ENCODE measurements at places on chromosomes 2 and 18.

DNA sequence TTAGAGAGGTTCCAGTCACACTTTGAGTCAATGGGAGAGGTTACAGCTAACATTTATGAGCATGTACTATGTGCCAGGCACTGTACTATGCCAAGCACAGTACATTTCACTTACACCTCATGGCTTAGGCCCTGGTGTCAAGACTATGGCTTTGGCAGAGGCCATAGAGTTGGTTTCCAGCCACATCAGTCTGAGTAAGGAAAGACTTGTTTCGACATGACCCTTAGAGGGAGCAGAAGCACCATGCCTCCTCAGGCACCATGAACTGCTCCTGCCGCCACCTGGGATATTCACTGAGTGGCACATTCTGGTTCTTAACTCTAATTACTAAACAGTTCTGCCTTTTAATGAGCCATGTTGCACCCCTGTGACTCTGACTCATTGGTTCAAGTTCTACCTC, 12.7 kb downstream of the DGUOK start:
- no peak for DNase-seq

- no peak for DNase-seq
Measured at GRCh38 chr2:158573739-158574138, 117.0 kb downstream of the PKP4 start.

- no peak for DNase-seq
Measured at GRCh38 chr2:10173258-10174005, 50.9 kb downstream of the RRM2 start.

GRCh38 chr2:101002562-101003277, 631 bp downstream of the RPL31 start:
- no peak for DNase-seq

DNA sequence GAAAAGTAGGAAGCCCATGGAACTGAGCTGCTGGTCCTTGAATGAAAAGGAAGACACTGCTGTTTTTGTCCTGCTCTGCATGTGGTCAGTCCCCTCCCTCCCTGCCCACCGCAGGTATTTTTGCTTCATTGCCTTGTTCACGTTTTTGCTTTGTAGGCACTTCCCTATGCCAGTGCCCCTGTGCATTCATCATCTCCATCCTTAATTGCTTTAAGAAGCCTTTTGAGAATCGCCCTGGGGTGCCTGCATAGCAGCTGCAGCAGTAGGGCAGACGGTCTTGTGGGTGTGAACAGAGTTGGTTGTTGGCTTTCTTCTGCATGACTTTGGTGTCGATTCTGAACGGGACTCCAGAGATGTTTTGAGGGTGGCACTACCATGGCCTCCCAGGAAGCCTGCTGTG, 97.0 kb downstream of the CABLES1 start:
- no peak for DNase-seq

GRCh38 chr2:174766271-174766670, 2.0 kb upstream of the CHRNA1 start:
- no peak for DNase-seq

- DNase-seq: no peak
Measured at GRCh38 chr2:99771681-99772333, 282.0 kb upstream of the REV1 start.

DNA sequence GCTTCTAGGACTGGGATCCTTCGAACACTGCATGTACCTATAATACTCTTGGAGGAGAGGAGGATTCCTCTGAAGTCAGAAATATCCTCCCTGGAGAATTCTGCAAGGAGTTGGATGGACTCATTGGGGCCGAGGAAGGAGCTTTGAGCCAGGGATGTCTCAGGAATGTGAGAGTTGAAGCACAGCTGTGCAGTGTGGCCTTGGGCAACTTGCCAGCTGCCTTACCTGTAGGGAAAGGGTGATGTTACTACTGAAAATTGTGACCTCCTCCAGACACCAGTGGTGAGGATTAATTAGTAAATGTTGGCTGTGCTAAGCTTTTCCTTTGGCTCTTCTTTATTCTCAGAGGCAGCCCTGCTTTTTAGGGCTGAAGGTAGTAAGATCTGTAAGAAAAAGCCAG, 41.4 kb downstream of the FMNL2 start:
- no peak for DNase-seq

DNA sequence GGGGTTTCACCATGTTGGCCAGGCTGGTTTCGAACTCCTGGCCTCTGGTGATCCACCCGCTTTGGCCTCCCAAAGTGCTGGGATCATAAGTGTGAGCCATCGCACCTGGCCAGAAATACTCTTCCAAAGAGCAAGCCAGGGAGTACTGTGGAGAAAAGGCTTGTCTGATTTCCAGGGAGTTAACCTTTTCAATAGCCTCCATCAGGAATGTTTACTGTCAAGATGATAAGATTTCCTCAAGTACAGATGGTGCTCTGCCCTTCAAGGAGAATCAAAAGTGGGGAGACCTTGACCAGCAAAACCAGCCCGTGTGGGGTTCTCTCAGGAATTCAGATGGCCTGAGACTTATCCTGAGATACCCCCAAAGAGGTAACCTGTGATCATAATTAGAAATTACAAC, 237.2 kb downstream of the PRKCE start:
- no peak for DNase-seq

- DNase-seq: no peak
Measured at GRCh38 chr2:130380096-130380934, 24.5 kb downstream of the PTPN18 start.

DNA sequence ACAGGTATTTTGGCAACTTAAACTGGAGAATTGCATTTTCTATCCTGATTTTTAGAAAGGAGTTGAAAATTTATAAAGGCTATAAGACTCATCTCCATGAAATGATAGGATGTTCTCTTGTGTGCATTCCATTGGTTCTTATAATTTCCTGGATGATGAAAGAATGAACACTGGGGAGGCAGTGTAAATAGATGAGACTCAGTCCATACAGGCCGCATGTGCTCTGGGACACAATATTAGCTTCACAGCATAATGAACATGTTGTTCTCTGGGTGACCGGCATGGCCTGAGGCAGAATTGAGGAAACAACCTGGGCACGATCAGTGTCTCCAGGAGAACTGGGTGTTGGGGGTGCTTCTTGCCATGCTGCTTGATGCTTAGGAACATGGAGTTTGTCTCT, 38.8 kb downstream of the AOX1 start:
- no peak for DNase-seq

- DNase-seq: no peak
Measured at GRCh38 chr2:97727296-97727695, 13.9 kb downstream of the ZAP70 start.

GRCh38 chr2:236872015-236872414, 213.7 kb upstream of the COPS8 start:
- DNase-seq: peak; percentile 39

DNA sequence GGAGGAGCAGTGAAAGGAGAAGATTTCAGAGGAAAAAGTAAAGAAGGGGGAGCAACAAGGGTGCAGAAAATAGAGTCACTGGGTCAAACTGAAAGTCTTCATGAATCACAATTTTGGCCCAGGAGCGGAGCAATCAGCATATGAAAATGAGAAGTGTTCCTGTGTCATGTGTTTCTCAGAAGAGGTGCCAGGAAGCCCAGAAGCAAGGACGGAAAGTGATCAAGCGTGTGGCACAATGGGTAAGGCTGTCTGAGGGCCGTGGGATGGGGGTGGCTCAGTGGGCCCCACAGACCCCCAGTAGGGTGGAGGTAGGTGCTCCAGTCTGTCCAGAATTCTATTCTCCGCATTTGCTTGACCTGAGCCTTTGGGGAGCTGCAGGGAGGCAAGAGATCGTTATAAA, 44.2 kb downstream of the SP140 start:
- no peak for DNase-seq

DNA sequence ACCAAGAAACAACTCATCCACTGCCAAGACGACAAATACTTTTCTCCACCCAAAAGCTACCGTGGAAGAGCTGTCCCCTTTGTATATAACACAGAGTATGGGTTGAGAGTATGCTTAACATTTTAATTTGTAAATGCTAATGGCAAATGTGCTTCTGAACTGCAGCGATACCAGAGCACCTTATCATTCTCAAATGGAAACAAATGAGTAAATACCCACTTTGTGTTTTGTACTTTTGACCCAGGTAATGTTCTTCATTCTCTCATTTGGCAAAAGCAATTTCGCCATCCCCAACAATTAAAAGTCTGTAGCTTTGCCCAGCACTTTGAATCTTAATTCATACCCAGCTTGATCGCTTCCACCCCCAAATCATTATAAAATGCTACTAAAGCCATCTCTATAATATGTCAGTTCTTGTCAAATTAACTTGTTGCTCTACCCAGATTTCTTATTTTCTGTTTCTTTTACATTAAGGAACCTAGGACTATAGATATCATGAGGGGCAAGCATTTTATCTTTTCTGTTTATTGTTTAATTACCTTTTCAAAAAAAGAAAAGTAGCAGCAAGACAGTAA, 6.2 kb upstream of the POU3F3 start:
- no peak for DNase-seq

GRCh38 chr18:68948622-68949021, 150.7 kb downstream of the CCDC102B start:
- no peak for DNase-seq

DNA sequence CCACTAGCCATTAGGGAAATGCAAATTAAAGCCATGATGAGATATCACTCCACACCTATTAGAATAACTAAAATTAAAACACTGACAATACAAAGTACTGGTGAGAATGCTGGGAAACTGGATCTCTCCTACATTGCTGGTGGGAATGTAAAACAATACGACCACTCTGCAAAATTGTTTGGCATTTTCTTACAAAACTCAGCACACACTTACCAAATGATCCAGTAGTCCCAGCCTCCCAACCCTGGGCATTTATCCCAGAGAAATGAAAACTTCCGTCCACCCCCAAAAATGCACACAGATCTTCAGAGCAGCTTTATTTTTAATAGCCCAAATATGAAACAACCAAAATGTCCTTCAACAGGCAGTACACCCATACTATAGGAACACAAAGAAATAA, 8.9 kb upstream of the TMSB10 start:
- no peak for DNase-seq

GRCh38 chr2:206520450-206520849, 77.1 kb downstream of the ADAM23 start:
- no peak for DNase-seq

DNA sequence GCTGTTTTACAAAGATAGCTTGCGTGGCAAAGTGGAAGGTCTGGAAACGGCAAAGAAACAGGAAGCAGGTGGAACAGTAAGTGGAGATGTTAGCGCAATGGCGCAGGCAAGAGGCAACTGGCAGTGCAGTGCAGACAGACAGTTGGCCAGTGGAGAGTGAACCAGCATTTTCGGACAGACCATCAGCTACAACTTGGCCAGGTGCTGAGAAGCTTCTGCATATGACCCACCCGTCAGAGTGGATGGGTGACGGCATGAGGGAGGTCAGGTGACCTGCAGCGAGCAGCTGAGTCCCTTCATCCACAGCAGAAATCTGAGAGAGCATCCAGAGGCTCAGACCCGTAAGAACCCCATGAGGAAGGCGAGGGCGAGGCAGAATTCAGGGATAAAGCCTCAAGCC, 33.8 kb downstream of the NPC1 start:
- no peak for DNase-seq

- no peak for DNase-seq
Measured at GRCh38 chr2:42249887-42250286, 80.7 kb downstream of the EML4 start.

DNA sequence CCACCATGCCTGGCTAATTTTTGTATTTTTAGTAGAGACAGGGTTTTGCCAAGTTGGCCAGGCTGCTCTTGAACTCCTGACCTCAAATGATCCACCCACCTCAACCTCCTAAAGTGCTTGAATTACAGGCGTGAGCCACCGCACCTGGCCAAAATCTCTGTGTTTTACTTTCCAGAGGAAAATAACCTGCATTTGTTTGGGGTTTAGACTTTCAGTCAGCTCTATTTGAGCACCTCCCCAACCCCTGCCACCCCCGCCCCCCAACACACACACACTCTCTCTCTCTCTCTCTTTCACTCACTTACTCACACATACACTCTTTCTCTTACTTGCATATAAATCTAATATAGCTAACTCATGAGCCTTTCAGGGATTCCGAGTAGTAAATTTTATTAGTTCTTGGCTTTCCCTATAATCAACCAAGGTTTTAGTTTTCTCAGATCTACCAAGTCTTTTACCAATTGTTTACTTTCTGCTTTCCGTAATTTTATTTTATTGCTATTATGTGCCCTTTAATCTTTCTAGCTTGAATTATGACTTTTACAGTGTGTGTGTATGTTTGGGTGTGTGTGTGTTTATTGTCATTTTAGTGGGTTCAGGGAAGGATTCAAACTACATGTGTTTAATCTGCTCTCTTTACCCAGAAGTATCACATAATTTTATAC, 24.5 kb downstream of the MFSD6 start:
- no peak for DNase-seq

- no peak for DNase-seq
Measured at GRCh38 chr2:151544449-151544848, 134.7 kb downstream of the RIF1 start.
